Activated naive CD4-positive, alpha-beta T cell treated with anti-CD3 and anti-CD28 coated beads for 36 hours (primary cell): ENCODE measurements at places on chromosomes 3 and 15. TPM values are rescaled to one million over a fixed set of nuclear protein-coding genes. Genes with fewer than 3 reads are reported as not detected.

Gene CHRNA7
- not detected for total RNA-seq

Gene CCRL2
- total RNA-seq, result 0.89 TPM

Gene ASB14
- total RNA-seq, result not detected

Gene RGMA
- 0.69 TPM for total RNA-seq

Gene BTLA
- total RNA-seq, result 73.4 TPM

Gene CHST2
- 4.2 TPM for total RNA-seq

GRCh38 chr3:112424394-112424793 lies 74.9 kb downstream of the BTLA start:
- no peak overlapping the region for H3K27ac ChIP-seq
- no peaks in the 10 kb centered on the region for H3K27me3 ChIP-seq
- no peak overlapping the region for H3K4me3 ChIP-seq
- H3K36me3 ChIP-seq, result no peaks in the 10 kb centered on the region

DNA sequence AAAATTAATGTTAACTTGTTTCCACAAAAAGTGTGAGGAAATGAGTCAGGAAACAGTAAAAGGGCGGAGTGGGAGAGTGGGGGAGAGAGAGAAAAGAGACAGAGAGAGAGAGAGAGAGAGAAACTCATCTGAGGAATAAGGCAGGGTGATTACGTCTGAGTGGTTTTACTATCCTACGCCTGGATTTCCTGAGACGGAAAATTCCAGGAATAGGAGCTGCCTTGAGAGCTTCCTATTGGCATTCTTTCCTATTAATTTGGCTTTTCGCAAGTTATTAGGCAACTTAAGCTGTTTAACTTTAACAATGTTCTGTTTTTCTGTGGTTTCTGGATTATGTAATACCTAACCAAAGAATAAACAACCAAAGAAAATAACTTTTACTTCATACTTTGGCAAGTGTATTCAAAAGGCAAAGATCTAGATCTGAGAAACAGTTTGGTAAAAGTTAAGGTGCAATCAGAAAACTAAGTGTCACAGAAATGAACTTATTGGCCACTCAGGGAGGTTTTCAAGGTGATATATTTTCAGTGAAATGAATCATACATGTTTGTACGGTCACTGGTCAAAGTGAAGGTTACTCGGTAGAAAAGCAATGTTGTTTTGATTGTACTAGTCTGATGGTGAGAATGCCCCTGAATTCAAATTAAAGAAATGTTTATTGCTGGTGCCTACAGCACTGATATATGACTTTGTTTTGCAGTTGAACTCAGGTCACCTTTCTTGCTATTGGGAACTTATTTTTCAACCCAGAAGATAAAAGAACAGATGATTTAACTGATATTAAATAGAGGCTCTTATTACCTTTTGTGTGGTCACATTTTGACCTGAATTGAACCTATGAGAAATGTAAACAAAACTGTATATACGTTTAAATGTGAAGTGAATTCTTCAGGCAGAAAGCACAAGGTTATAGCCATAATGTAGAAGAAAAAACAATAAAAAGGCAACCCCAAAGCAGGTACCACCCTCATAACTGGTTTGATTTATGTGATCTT lies 39.9 kb upstream of the TNFSF10 start:
- peak overlapping the region; percentile 11 for H3K4me3 ChIP-seq
- peak overlapping the region; percentile 82 for H3K27ac ChIP-seq
- DNase-seq, result peak; percentile 71
- H3K36me3 ChIP-seq, result no peaks in the 10 kb centered on the region
- H3K4me1 ChIP-seq, result peaks cover 37% of the 10 kb centered on the region
- H3K27me3 ChIP-seq, result no peaks in the 10 kb centered on the region

DNA sequence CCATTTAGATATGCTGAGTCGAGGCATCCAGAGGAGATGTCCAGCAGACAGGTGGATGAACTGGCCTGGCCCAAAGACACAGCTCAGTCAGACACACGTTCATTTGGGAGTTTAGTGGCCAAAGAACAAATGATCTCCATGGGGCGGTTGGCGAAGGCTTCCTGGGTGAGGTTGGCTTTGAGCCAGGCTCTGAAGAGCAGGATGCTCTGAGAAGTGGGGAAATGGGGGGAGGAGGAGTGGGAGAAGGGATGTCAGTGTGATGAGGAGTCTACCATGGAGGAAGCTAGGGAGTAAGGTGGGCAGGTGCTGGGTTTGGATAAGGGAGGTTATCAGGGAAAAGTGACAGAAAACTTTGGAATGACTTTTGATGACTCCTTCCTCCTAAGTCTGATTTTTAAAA lies 47.5 kb upstream of the VILL start:
- no peaks in the 10 kb centered on the region for H3K4me1 ChIP-seq
- no peaks in the 10 kb centered on the region for H3K36me3 ChIP-seq
- H3K27me3 ChIP-seq, result no peaks in the 10 kb centered on the region

- no peak overlapping the region for H3K27ac ChIP-seq
- no peak overlapping the region for H3K4me3 ChIP-seq
- no peak for DNase-seq
- H3K4me1 ChIP-seq, result no peaks in the 10 kb centered on the region
Measured at GRCh38 chr3:115322901-115323300, 175.8 kb upstream of the ZBTB20 start.

- H3K4me1 ChIP-seq, result no peaks in the 10 kb centered on the region
- H3K27ac ChIP-seq, result no peak overlapping the region
- no peak for DNase-seq
- no peak overlapping the region for H3K4me3 ChIP-seq
Measured at GRCh38 chr15:69637818-69638217, 185.2 kb downstream of the RPLP1 start.

GRCh38 chr15:69121198-69121828 lies 39.1 kb upstream of the GLCE start:
- no peak for DNase-seq
- H3K36me3 ChIP-seq, result no peaks in the 10 kb centered on the region
- no peaks in the 10 kb centered on the region for H3K4me1 ChIP-seq
- H3K27me3 ChIP-seq, result no peaks in the 10 kb centered on the region
- no peak overlapping the region for H3K27ac ChIP-seq

DNA sequence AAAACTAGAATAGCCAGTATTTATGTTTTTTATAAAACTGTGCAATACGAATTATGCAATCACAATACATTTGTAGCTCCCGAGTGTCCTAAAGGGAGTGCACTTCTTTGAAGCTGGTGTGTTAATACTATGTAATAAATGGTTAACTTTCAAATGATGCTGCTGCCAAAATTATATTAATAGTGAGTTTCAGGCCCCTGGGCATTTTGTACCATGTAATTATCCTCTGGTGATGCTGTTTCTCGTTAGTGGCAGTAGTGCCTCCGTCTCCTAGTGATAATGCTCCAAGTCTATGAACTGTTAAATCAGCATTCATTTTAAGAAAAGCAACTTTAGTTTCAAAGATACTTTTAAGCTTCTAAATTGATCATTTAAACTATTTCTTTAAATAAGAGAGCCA lies 132.7 kb upstream of the BHLHE40 start:
- peaks cover 94% of the 10 kb centered on the region for H3K4me1 ChIP-seq
- no peak for DNase-seq
- H3K4me3 ChIP-seq, result no peak overlapping the region
- H3K36me3 ChIP-seq, result peaks cover 10% of the 10 kb centered on the region

DNA sequence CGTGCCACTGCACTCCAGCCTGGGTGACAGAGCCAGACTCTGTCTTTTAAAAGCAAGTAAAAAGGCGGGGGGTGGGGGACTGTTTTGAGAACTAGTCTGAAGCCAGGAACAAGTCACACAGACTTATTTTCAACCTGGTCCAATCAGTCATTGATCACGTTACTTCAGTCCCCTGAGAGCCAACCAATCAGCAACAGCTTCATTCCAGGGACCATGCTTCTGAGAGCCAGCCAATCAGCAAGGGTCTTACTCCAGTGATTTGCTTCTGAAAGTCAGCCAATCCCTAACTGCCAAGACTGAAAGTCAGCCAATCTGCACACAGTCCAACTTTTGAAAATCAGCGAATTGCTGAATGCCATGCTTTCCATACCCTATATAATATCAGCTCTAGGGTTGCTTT lies 48.6 kb upstream of the C15orf39 start:
- H3K27ac ChIP-seq, result no peak overlapping the region
- peak; percentile 20 for DNase-seq
- H3K4me3 ChIP-seq, result no peak overlapping the region
- H3K4me1 ChIP-seq, result peaks cover 3% of the 10 kb centered on the region

DNA sequence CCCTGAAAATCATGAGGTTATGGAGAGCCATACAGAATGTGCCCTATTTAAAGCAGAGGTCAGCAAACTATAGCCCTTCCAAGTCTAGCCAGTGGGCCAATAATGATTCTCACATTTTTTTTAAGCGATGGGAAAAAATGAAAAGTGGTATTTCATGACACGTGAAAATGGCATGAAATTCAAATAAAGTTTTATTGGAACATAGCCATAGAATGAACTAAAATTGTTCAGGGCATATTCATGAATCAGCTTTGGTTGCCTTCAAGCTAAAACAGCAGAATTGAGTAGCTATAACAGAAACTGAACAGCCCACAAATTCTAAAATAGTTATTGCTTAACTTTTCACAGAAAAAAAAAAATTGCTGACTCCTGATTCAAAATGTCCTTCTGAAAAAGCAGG lies 104.5 kb downstream of the TFG start:
- H3K4me1 ChIP-seq, result no peaks in the 10 kb centered on the region
- H3K27ac ChIP-seq, result no peak overlapping the region
- no peaks in the 10 kb centered on the region for H3K36me3 ChIP-seq

GRCh38 chr15:67955252-67955651 lies 98.9 kb upstream of the PIAS1 start:
- H3K4me1 ChIP-seq, result no peaks in the 10 kb centered on the region
- no peak for DNase-seq
- no peak overlapping the region for H3K4me3 ChIP-seq
- no peaks in the 10 kb centered on the region for H3K36me3 ChIP-seq
- H3K27ac ChIP-seq, result no peak overlapping the region

- H3K27me3 ChIP-seq, result peaks cover 79% of the 10 kb centered on the region
- H3K4me3 ChIP-seq, result no peak overlapping the region
- H3K36me3 ChIP-seq, result no peaks in the 10 kb centered on the region
- DNase-seq, result no peak
- H3K27ac ChIP-seq, result no peak overlapping the region
Measured at GRCh38 chr15:45113380-45113990, 487 bp downstream of the DUOX2 start.

DNA sequence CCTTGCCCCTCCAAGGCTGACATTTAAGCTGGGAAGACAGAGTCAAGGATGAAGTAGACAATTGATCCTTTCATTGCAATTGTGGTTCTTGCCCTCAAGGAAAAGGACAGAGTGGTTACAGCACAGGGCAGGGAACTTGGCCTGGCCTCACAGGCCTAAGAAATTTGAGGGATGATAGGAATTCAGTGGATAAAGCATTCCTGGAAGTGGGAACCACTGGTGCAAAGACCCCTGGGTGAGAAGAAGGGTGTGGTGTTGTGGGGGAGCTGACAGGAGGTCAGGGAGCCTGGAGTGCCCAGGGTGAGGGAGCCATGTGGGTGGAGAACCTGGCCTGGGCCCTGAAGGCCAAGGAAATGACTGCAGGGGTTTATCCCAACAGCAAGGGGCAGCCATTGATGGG lies 287.4 kb downstream of the UACA start:
- no peak overlapping the region for H3K27ac ChIP-seq
- H3K4me1 ChIP-seq, result peaks cover 45% of the 10 kb centered on the region
- DNase-seq, result no peak
- no peaks in the 10 kb centered on the region for H3K36me3 ChIP-seq
- H3K4me3 ChIP-seq, result no peak overlapping the region
- H3K27me3 ChIP-seq, result peaks cover 9% of the 10 kb centered on the region

DNA sequence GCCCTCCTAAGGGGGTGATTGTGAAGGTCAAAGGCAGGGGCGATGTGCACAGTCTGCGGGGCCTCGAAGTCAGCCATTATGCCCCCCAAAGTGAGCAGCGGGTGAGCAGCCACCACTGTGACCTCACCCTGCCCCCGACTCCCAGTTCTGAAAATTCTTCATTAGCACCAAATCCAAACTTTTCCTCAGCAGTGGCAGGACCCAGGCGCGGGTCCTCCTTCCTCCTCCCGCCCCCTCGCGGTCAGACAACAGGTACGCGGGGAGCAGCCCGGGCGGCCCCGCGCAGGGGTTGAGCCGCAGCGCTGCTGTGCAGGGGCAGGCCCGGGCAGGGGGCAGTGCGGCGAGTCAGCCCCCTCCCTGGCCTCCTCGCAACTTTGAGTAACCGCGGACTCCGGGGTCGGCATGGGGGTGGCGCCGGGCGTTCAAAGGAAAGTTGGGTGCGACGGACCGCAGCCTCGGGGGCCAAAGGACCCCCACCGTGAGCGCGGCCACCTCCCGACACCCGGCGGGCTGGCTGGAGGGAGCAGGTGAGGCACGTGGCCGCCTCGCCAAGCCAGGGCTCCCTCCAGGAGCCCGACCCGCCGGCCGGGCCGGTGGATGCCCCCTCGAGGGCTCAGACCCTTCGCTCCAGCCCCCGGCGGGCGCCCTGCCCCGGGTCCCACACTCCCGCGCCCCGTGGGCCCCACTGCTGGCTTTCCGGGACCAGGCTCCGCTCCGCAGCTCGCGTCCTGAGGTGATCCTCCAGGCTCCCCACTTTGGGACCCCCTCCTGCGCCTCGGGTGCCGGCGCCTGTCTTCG lies 49.4 kb upstream of the CCDC174 start:
- peaks cover 62% of the 10 kb centered on the region for H3K27me3 ChIP-seq
- no peak overlapping the region for H3K4me3 ChIP-seq
- H3K27ac ChIP-seq, result no peak overlapping the region
- peaks cover 3% of the 10 kb centered on the region for H3K4me1 ChIP-seq
- H3K36me3 ChIP-seq, result no peaks in the 10 kb centered on the region

DNA sequence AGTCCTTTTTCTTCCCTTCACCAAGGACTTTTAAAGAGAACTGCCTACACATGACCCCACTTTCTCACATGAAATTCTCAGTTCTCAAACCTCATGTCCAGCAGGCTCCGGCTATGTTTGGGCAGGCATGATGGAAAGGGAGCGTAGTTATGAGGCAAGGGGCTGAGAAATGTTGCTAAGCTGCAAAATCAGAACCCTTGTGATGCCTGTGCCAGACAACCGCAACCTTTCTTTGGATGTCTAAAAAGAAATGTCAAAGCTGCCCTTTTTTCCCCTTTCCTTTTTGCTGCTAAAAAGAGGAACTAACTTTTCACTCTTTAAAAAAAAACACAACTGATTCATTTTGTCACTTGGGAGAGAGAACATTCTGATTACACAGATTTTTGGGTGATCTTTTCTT lies 19.2 kb downstream of the GNB4 start:
- H3K27ac ChIP-seq, result no peak overlapping the region
- DNase-seq, result no peak
- H3K4me3 ChIP-seq, result no peak overlapping the region
- no peaks in the 10 kb centered on the region for H3K4me1 ChIP-seq
- H3K36me3 ChIP-seq, result no peaks in the 10 kb centered on the region

GRCh38 chr3:178308771-178309170 lies 227.5 kb upstream of the KCNMB2 start:
- no peaks in the 10 kb centered on the region for H3K4me1 ChIP-seq
- no peaks in the 10 kb centered on the region for H3K27me3 ChIP-seq
- no peak overlapping the region for H3K27ac ChIP-seq
- DNase-seq, result no peak

GRCh38 chr15:100244796-100245486 lies 96.8 kb downstream of the ADAMTS17 start:
- H3K36me3 ChIP-seq, result peaks cover 3% of the 10 kb centered on the region
- H3K4me3 ChIP-seq, result no peak overlapping the region
- DNase-seq, result no peak
- H3K27me3 ChIP-seq, result no peaks in the 10 kb centered on the region
- no peaks in the 10 kb centered on the region for H3K4me1 ChIP-seq
- H3K27ac ChIP-seq, result no peak overlapping the region
